ENCODE measurements at places on chromosomes 6 and 20.

DNA sequence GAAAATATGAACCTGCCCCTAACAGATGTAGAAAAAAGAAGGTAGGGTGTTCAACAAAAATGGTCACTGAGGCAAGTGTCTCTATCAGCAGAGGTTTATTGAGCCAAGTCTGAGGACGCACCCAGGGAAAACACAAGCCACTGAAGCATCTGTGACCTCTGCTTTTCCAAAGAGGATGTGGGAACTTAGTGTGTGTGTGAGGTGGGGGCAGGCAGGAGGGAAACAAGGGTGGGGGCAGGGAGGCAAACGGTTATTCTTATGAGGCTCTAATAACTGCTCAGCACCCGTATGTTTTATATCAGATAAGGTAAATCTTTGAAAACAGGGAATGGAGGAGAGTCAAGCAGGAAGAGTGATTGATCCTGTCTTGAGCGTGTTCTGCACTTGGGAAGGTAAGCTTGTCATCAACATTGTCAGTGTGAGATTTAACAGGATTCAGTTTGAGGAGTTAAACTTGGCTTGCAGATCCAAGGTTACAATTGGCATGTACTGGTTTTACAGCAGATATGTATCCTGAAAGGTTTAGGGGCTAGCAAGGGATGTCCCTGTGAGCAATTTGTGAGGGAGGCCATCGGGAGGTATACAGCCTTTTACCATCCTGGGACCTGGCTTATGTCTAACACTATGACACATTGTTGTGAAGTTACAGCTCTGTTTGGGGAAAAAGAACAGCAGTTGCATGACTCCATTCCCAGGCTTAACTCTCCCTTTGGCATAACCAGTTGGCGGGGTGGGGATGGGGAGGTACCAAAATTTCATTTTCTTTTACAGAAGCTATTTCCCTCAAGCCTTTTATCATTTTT, 33.7 kb downstream of the NINL start:
- no peak for DNase-seq

GRCh38 chr6:1987640-1988039, 257.8 kb downstream of the GMDS start:
- DNase-seq, result no peak

- DNase-seq, result no peak
Measured at GRCh38 chr6:118895859-118896258, 1.9 kb downstream of the ASF1A start.

GRCh38 chr6:33391922-33392594, 435 bp downstream of the KIFC1 start:
- no peak for DNase-seq

GRCh38 chr6:111805511-111806164, 67.6 kb downstream of the FYN start:
- no peak for DNase-seq

DNA sequence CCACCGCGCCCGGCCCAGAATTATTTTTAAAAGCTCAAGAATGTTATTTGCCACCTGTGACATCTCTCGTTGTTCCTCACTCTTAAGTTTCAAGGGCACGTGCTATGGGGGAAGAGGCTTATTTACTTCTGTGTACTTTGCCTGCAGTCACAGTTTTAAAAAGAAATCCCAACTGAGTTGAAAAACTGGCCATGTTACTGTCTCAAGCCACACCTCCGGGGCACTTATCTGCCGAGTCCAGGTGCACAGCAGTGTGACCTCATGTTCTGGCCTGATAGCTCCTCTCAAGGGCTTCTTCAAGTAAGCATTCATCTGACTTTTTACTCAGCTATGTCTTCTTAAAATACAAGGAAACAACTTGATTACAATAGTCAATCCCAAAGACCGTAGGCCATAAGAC, 34.5 kb downstream of the SHLD1 start:
- DNase-seq, result no peak
